ENCODE measurements at places on chromosomes 2 and 18.

DNA sequence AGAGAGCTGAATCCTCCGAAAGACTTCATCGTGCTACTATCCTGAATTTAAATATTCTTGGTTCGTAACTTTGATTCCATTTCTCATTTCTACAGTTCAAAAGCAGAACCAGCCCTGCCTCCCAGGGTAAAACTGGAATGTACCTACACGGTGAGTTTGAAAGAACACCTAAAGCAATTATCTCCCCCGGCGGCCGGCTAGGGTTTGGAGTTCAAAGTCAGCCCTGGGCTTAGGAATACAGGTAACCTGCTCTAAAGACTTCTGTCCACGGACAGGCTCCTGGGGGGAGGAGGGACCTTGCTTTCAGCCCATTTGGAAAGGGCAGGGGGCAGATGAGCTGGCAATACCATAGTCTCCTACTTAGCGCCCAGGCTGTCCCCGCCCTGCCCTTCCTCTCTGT, 32.3 kb downstream of the CYP27C1 start:
- no peak for DNase-seq

DNA sequence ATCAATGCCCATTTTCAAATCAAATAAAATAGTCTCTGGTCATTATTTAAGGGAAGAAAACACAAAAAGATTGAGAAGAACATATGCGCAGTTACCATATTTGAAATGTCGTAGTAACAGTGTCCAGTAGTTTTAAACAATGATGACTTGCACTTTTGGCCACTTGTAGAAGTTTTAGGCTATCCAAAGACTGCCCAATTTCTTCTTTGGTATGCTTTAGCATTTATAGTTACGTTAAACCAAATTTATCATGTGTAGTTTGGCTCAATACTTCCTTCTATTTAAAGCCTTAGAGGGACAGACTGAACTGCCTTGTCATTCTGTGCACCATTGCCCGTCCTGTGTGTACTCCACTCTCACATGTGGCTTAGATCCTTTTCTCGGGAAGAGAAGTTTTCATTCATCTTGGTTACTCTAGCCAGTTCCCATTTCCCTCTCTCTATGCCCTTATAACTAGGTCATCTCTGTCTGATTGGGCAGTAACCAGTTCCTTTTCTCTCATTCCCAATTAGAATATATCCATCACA, 84.8 kb upstream of the TTN start:
- DNase-seq: no peak

GRCh38 chr2:88627856-88628570, 749 bp upstream of the EIF2AK3 start:
- peak; percentile 92 for DNase-seq

DNA sequence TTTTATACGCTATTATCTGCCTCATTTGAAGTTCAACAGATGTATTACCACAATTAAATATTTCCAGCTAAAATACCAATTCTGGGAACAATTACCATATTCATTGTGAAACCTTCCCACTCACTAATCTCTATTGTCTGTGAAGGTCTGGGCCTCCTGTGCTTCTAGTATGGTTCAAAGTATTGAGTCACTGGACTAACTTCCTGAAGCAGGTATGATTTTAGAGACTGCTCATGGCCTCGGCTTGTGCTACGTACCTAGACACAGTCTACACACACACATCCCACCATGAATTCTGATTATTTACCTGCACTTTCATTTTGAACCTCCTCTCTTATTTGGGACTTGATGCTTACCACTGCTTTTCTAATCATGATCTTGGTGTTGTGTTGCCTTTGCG, 180.7 kb upstream of the EPHA4 start:
- DNase-seq: no peak

DNA sequence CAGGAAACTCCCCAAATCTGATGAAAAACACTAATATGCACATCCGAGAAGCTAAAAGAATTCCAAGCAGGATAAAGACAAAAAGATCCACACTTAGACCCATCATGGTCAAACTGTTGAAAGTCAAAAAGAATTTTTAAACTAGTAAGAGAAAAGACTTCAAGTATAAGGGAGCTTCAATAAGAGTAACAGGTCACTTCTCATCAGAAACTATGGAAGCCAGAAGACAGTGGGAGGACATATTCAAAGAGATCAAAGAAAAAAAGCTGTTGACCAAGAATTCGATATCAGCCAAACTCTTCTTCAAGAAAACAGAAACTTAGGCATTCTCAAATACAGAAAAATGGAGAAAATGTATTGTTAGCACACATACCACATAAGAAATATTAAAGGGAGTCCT, 50.4 kb downstream of the ZC3H8 start:
- no peak for DNase-seq

GRCh38 chr2:233120459-233120858, 60.3 kb downstream of the INPP5D start:
- DNase-seq: no peak

DNA sequence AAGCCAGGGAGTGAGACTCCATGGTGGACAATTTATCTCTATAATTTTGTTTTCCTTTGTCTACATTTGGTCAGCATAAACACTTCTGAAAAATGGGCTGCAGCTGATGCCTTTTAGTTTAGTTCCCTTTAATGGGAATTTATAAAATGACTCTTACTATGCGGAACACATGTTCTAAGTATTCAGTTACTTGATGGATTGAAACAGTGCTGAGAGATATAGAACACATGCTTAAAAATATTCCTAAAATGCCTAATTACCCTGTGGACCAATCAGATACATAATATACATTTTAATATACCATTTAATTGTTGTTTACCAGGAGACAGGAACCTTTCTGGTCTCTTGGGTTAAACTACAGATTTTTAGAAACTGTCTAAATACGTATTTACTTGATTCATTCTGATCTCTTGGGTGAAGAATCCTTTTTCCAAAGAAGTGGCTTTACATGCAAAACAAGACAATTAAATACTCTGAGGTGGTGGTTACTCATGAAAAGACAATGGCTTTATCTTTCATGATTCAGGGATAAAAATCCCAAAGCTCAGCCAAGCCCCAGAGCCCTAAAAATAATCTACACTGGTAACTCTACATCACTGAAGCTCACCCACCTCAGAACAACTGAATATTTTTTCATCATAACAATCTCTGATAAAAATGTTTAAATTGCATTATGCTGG, 128.1 kb upstream of the SERTAD2 start:
- DNase-seq: no peak

DNA sequence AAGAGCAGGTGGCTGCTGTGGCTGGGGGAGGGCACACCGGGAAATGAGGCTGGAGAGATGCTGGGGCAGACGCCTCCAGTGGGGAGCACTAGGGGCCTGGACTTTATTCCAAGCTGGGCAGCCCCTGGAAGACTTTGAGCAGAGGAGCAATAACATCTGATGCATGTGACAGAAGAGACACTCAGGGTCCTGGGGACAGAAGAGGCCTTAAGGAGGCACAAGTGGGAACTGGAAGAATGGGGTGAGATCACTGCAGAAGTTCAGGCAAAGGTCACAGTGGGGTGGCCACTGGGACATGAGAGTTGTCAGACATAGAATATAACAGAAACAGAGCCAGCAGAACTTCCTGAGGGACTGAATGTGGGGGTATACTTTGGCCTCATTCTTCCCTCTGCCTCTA, 24.0 kb downstream of the TGFA start:
- no peak for DNase-seq

DNA sequence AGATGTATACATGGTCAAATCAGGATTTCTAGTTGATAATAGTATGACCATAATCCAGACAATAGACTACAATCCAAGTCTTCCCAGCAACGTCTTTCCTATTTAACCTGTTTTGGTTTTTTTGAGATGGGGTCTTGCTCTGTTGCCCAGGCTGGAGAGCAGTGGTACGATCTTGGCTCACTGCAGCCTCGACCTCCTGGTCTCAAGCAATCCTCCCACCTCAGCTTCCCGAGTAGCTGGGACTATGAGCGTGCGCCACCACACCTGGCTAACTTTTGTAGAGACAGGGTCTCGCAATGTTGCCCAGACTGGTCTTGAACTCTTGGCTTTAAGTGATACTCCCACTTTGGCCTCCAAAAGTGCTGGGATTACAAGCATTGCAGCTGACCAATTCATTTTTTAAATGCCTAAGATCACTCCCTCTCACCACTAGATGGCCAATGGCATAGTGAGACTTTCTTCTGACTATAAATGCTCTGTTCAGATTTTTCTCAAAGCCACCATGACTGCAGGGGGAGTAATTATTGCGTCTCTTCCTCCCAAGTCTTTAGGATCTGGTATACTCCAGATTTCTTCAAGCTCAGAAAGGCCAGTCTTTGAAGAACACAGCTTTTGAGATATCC, 47.6 kb downstream of the HNRNPLL start:
- DNase-seq: no peak

- no peak for DNase-seq
Observed at GRCh38 chr18:79552140-79552631, 127.4 kb upstream of the CTDP1 start.

DNA sequence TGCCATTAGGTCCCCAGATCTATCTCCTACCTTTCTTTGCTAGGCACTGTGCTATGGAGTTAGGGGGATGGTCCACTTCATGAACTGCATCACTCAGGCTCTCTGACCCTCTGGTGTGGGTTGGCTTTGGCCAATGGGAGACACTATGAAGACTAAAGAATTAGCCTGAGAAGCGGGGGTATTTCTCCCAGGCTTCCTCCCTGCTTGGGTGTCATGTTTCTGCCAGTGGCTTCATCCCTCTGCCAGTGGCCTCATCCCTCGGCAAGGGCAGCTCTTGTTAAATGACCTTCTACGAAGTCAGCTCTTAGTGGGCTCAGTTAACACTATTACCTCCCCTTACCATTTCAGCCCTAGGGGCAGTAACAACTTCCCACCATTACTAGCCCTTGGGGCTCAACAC, 41.9 kb upstream of the EPB41L3 start:
- no peak for DNase-seq

- DNase-seq: peak; percentile 48
Observed at GRCh38 chr18:3605954-3606443, 156.0 kb downstream of the TGIF1 start.

DNA sequence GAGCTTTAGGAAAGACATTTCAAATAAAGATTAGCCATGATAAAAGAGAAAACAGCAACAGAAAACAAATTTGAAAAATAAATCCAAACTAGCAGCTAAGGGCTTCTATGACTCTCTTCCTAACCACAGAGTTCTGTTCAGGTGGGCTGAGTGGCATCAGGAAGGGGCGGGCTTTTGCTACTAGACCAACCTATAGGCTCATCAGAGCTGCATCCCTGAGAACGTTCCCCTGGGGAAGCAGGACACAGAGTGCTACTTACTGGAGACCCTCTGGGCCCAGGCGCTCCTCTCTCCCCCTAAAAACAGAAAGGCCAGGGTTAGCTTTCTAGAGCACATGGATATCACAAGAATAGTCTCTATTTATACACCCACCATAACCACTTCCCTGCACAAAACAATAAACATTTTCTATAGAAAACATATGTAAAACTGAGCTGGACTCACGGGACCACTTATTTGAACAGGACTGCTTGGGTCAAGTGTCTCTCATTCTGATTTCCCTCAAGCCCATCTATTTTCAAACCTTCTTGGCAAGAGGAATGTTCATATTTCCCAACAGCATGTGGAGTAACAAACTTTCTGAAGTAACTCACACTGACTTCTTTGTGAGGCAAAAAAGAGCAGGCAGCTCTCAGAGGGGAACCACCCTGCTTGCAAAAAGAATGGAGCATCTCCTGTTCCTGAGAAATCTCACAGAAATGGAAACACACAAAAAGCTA, 78.9 kb upstream of the LMAN1 start:
- peak; percentile 69 for DNase-seq

GRCh38 chr2:233259730-233260129, 8.3 kb downstream of the ATG16L1 start:
- DNase-seq: no peak

- DNase-seq: no peak
Observed at GRCh38 chr2:38097988-38098385, 22.0 kb upstream of the CYP1B1 start.

- no peak for DNase-seq
Observed at GRCh38 chr2:40666398-40666797, 214.5 kb upstream of the SLC8A1 start.

DNA sequence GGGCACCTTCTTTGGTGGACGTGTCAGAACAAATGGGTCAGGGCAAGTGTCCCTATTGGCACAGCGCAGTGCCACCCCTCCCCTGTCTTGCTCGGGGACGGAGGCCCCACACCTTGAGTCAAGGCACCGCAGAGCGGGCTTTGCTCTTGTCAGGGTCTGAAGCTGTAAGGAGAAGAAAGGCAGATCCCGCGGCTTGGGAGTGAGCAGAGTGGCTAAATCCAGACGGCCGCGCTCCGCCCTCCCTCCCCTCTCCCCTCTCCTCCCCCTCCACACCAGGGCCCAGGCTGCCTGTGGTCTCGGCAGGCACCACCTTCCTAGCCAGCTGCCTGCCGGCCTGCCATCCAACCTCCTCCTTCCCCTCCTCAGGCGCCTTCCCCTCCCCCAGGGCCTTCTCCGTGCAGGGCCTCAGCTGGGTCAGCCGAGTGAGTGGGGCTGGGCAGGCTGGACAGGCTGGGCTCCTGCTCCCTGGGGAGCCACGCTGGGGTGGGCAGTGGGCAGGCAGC, 25.8 kb downstream of the SPEG start:
- peak; percentile 90 for DNase-seq

- peak; percentile 45 for DNase-seq
Observed at GRCh38 chr2:64179582-64180321, 35.5 kb upstream of the PELI1 start.

DNA sequence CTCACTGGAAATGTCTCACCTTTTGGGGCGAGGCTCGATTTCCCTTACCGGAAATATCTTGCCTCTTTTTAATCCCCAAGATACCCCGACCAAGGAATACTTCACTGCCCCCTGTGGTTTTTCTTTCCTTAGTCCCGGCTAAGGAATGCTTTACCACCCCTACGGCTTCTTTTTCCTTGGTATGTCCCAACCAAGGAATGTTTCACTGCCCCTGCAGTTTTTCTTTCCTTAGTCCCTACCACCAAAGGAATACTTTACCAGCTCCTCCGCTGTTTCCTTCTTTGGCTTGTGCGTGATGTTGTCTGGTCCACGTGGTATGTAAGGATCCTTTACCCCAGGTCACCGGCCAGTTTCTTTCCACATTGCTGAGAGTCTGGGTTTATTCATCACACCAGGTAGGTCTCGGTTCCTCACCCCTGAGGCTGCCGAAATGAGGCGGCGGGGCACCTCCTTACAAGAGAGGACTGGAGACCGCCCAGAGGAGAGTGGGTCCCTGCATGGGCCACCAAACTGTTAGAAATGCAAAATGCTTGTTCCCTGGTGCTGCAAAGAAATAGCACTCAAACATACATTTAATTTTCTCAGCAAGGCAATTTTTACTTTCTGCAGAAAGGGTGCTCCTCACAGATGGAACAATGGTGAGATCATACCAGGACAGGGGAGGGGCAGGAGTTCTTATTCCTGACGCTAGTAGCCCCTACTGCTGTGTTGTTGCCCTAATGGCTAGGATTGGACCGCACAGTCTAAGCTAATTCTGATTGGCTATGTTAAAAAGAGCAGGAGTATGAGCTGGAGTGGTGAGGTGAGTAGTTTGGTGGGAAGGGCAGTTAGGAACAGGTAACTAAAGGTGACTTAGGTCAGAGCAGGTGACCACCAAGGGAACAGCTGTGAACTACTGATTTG, 33.4 kb upstream of the CLASP1 start:
- no peak for DNase-seq

GRCh38 chr2:188285774-188286173, 5.9 kb upstream of the GULP1 start:
- DNase-seq: no peak

- peak; percentile 48 for DNase-seq
Observed at GRCh38 chr2:33395655-33396249, 80.7 kb upstream of the RASGRP3 start.
